ENCODE measurements at places on chromosomes 13 and 19.

DNA sequence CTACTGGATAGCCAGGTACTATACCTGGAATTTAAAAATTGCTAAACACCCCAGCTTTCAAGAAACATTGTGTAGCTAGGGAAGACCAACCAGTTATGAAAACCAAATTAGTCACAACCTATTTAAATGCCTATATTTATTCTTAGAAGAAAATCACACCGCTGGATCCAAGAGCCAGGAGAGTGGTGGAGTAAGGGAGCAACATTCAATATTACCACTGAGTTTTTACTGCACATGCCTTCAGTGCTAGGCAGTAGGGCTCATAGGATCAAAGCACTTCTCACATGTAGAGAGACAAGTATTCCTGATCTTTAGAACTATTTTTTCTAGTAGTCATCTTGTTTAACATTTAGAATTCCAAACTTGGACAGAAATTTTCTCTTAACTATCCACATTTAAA lies 11.2 kb downstream of the ITM2B start:
- DNase-seq: no peak

- DNase-seq: no peak
Measured at GRCh38 chr13:20274466-20274865, 42.3 kb upstream of the GJB6 start.

DNA sequence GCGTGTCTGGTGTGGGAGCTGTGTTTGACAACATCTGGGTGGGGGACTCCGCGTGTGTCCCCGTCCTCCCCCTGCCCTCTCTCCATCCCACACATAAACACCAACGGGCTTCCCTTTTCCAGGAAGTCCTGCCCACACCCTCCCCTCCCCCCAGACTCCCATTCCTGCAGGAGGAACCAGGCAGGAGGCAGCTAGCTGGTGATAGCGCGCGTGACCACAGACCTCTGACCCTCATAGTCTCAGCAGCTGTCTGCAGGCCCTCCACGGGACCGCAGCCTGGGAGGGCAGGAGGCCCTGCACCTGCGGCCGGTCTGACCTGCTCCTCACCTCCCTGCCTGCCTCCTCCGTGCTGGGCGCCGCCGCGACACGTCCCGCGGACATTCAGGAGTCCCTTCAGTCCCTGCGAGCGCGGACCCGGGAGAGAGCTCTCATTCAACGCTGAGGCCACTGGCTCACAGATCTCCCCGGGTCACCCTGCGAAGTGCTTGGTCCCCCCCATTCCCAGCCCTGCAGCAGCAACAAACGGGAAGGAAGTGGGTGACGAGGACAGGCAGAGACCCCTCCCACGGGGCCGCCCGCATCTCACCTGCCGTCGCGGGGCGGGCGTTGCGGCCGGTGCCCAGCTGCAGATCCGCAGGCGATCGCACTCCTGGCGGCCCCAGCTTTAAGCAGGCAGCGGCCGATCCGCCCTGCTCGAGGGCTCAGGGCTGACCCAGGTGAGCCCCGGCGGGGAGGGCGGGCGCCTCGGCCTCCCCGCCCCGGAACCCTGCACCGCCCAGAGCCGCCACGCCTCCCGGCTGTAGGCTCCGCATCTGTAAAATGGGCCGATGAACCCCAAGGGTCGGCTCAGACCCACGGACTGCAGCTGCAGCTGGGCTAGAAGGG lies 1.1 kb upstream of the ACP5 start:
- DNase-seq: no peak

GRCh38 chr13:110017379-110017778 lies 231.0 kb upstream of the IRS2 start:
- DNase-seq: no peak

DNA sequence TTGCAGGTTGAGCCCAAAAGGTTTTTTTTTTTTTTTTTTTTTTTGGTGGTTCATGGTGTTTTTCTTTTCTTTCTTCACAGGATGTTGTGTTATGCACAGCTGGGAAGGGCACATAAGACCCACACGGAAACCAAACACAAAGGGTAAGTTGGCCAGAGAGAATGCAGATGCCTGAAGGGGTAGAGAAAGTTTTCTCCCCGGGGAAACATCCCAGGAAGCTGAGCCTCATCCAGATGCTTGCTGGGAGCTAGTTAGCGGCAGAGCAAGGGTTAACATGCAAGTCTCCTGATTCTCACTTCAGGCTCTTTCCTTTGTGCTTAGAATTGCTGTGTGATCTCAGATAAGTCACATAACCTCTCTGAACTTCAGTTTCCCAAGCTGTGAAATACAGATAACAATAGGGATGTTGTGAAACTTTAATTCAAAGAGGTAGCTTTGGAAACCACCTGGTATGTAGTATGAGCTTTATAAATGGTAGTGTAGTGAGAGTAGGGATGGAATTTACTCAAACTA lies 3.1 kb downstream of the ADGRE1 start:
- no peak for DNase-seq

DNA sequence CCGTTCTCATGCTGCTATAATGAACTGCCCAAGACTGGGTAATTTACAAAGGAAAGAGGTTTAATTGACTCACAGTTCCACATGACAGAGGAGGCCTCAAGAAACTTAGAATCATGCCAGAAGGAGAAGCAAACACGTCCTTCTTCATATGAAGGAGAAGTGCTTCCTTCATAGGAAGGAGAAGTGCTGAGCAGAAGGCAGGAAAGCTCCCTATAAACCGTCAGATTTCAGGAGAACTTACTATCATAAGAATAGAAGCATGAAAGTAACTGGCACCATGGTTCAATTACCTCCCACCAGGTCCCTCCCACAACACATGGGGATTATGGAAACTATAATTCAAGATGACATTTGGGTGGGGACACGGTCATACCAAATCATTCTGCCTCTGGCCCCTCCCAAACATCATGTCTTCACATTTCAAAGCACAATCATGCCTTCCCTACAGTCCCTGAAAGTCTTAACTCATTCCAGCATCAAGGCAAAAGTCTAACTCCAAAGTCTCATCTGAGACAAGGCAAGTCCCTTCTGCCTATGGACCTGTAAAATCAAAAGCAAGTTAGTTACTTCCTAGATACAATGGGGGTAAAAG lies 10.6 kb downstream of the ACOD1 start:
- no peak for DNase-seq

- DNase-seq: no peak
Measured at GRCh38 chr19:9914001-9914314, 22.4 kb downstream of the OLFM2 start.

GRCh38 chr13:61954092-61954491 lies 538.4 kb upstream of the PCDH20 start:
- DNase-seq: no peak

- DNase-seq: no peak
Measured at GRCh38 chr13:111158136-111158805, 43.2 kb downstream of the ARHGEF7 start.

- no peak for DNase-seq
Measured at GRCh38 chr13:66974174-66974573, 256.0 kb downstream of the PCDH9 start.

GRCh38 chr13:41386211-41386610 lies 71.1 kb upstream of the RGCC start:
- no peak for DNase-seq

DNA sequence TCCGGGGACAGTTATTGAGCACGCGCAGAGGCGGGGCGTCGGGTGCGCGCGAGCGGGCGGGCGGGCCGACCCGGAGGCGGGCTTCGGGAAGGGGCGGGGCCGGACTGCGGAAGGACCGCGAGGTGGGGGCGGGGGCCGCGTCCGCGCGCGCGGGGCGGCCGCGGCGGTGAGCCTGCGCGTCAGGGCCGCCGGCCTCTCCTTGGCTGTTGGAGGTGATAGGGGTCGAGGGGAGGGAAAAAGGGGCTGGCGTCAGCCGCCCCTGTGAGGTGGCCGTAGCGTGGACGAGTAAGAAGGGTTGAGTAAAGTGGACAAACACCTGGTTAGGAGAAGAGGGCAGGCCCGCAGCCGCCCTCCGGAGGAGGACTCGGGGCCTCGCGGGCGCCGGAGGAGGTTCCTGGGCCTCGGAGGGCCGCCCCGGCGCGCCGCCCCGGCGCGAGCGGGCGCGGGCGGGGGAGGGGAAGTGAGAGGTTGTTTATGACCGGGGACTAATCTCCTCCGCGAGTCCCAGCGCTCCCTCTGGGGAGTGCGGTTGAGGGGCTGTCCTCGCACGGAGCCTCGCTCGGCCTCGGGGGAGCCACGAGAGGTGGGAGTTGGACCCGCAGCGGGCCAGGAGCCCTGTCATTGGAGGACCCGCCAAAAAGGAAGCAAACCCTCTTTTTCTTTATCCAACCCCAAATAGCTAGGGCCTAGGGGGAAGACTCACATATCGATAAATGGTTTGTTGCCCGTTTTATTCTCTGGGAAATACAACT lies 547 bp upstream of the INTS6 start:
- DNase-seq: peak; percentile 86

GRCh38 chr13:27117158-27117557 lies 54.5 kb downstream of the USP12 start:
- no peak for DNase-seq

- no peak for DNase-seq
Measured at GRCh38 chr19:34499155-34499834, 17.7 kb downstream of the WTIP start.

- peak; percentile 80 for DNase-seq
Measured at GRCh38 chr19:48660852-48661710, 11.7 kb downstream of the NTN5 start.

DNA sequence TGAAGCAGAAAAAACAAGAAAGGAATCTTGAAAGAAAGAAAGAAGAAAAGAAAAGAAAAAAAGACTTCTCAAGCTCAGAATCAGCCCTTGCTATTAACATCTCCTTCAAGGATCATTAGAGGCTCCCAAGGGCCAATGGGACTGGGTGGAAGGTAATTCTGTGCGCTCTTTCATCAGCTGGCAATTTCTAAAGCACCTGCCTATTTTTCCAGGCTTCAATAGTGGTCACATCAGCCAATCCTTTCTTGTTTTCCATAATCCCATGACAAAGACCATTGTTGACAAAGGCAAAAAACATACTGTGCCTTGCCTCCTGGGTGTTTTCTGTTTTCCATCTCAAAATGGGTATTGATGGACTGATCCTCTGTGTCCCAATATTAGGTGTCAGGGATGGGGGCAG lies 88.2 kb upstream of the TSC22D1 start:
- no peak for DNase-seq

- no peak for DNase-seq
Measured at GRCh38 chr13:75660694-75661093, 24.6 kb downstream of the LMO7 start.

GRCh38 chr13:25352230-25352629 lies 19.5 kb upstream of the ATP8A2 start:
- DNase-seq: no peak

- DNase-seq: no peak
Measured at GRCh38 chr13:46554951-46555350, 2.0 kb downstream of the LRCH1 start.

DNA sequence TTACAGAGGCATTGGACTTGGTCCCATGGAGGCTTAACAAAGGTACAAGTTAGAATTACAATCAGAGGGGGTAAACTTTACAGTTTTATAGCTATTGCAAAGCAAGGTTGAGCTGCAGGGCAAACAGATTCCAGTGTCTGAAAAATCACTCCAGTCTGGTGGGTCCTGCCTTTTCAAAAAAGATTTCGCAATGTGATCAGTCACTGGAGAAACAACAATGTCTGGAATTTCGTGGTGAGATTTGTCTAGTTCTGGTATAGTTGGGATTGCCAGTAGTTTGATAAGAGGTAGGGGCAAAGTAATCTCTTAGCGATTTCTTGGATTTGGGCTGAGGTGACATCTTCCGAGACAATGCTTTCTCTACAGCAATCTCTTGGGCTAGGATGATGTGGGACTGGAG lies 1198.2 kb upstream of the PCDH9 start:
- no peak for DNase-seq

- DNase-seq: peak; percentile 33
Measured at GRCh38 chr19:53394522-53394973, 401 bp upstream of the ZNF765 start.

- DNase-seq: no peak
Measured at GRCh38 chr13:31334547-31334946, 134.8 kb downstream of the B3GLCT start.

Measured in BE2C (cell line).